COR-L47 (cell line): ENCODE measurements at places on chromosomes 11 and 22.

- DNase-seq: peak; percentile 93
Observed at GRCh38 chr11:117668321-117668751, 128.7 kb downstream of the DSCAML1 start.

DNA sequence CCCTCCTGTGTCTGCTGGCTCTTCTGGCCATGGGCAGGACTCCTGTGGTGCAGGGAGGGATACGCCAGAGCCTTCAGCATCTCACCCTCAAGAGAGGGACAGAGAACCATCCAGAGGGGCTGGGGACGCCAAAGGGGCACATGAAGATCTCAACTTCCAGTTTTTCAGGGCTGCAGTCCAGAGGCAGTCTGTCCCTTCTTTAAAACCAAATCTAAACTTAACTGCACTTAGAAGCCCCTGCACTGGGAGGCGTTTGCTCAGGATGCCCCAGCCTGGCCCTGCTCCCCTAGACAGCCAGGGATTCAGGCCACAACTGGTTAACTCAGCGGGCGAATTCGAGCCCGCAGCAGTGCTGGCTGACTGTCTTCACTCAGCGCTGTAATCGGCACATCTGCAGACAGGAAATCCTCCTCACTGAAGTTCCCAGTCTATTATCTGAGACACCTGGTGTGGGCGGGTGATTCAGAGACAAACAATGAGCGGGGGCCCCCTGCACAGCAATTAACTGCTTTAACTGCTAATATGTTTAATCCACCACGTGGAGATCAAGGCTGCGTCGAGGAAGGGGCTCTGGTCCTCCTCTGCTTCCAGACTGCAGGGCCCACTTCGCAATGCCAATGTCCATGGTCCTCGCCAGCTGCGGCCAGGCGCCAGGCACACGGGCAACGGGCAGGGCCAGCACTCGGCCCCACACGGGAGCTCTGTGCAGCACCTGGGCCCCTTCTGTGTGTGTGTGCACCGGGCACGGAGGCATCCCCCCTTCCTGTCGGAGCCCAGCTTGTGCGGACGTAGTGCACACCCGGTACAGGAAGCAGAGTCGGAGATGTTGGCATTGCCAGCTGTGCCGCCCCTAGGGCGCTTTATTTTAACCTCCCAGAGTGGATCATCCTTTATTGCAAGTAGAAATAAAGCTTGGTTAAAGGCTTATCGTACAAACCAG is 36.9 kb upstream of the GNB1L start:
- peak; percentile 96 for DNase-seq

DNA sequence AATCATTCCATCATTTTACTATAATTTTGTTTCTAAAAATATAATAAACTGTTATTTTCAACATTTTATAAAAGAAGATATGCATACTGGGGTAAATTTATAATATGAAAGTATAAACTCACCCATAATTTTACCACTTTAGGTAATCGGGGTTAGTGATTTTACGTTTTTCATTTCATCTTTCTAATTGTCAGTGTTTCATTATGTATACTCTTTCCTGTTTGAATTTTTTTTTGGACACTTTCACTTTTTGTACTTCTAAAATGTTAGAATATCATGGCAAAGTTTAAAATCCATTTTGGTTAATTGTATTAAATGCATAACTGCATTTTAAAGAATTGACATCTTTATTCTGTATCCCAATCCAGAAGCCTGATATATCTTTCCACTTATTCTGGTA is 115.8 kb downstream of the METTL15 start:
- no peak for DNase-seq

DNA sequence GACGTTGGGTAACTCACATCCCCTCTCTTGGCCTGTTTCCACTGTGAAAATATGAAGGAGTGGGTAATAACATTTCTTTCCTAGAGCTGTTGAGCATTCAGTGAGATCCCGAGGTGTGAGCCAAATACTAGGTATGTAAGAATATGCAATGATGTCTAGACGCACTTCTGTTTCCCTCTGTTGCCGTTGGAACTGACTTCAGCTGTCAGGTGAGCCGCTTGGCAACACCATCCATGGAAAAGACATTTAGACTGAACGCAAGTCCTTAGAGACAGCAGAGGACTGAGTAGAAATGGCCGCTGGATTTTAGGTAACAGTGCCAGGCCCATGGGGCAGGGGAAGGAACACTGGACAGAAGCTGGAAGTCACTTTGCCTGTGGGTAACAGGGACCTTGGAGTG is 29.5 kb upstream of the SHANK2 start:
- no peak for DNase-seq

- no peak for DNase-seq
Observed at GRCh38 chr11:117502015-117502778, 174.5 kb downstream of the CEP164 start.
